ENCODE measurements at places on chromosomes 1 and 21.

- DNase-seq: no peak
Measured at GRCh38 chr1:198024782-198025181, 107.6 kb downstream of the LHX9 start.

DNA sequence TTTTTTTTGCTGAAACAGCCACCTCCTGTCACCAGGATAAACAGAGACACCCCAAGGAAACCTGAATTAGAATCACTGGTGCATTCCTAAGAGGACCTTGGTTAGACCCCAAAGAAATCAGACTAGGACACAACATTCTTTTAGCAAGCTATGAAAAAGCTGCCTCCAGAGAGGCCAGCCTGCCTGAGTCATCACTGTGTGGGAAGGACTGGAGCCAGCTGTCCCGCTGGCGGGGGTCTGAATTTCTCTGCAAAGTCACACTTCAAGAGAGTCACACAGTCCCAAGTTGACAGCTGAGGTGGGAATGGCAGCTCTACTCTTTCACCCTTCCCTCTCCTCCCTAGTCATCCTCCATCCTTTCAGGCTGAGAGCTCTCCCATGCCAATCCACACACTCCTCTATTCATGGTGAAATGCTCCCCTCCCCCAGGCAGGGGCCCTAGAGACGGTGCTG, 405.0 kb upstream of the POU3F1 start:
- DNase-seq: no peak

DNA sequence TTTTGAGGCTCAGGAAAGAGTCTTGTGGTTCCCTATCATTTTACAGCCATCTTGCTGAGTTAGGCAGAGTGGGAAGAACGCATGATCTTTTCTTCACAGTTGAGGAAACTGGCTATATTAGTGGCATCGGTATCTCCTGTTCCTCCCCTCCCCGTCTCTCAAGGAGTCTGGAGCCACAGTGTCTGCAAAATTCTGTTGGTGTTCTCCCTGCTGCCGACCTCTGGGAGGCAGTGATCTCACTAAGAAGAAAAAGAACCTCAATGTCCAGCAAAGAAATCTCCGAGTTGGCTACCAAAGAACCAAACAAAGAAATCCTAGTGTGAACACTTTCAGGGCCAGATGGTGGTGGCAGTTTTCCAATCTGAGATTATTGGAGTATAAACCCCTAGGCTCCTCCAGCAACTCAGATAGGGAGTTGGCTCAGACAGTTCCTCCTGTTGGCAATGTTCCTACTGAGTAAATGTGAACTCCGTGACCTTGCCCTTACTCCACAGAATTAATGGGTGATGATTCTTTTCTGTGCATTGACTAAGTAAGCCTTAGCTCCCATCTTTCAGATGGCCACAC, 41.2 kb downstream of the PRAMEF20 start:
- no peak for DNase-seq

DNA sequence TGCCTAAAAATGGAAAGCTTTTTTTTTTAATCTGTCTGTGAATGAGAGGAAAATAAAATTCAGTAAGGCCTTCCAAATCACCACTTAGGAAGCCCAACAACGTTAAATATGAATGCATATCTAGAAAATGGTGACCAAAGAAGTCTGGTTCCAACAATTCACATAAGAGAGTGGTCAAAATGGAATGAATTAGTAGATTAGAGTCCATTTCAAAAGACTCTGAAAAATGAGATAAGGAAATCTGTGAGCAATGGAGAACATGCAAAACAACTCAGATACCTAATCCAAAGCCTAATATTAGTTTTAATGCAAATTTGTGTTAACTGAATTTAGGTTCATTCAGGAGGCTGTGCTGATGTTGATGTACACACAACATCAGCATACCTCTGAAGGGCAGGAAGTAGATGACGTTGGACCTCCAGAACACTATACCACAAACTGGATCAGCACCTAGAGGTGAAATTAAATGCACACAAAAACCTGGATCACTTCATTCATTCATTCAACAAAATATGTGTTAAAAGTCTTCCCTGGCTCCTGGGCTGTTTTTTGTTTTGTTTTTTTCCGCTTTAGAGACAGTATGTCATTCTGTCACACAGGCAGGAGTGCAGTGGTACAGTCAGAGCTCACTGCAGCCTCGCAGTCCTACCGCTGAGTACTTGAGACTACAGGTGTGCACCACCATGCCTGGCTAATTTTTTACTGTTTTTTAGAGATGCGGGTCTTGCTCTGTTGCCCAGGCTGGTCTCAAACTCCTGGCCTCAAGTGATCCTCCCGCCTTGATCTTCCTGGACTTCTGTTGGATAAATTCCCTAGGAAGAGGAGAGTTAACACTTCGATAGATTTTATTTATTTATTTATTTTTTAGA, 4.9 kb upstream of the BRWD1 start:
- DNase-seq: no peak

DNA sequence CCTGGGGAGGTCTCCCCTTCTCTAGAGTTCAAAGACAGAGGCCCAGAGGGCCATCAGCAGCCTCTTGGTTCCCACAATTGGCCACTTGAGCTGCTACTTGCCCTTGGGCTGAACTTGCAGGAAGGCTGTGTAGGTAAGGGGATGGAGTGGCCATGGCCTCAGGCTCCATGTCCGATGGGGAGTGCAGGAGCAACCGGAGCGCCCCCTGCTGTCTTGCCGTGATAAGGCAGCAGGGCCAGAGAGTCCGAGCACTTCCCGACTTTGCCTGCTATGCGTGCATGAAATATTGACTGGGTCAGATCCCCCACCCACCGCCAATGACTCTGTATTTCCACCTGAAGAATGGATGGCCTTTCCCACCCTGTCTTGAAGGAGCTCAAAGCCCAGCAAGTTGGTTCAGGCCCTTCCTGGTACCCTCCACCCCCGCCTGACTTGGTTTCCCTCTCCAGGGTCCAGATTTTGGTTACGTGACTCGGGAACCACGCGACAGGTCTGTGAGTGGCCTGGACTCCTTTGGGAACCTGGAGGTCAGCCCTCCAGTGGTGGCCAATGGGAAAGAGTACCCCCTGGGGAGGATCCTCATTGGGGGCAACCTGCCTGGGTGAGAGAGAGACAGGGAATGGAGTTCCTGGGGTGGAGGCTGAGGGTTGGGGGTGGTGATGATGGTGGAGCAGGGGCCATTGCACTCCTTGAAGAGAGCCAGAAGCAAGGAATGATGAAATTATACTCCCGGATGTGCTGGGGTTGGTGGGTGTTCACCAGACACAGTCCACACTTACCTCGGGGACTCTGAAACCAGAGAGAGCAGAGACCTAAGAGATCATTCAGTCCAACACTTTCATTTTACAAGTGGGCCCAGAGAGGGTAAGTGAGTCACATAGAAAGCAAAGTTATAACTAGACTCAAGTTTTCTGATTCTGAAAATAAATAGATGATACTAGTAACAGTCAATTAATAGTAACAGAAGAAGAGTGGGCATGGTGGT, 25.6 kb downstream of the PADI3 start:
- DNase-seq: peak; percentile 78

GRCh38 chr1:198935306-198935921, 296.6 kb downstream of the PTPRC start:
- no peak for DNase-seq

GRCh38 chr1:176601348-176601747, 138.4 kb downstream of the PAPPA2 start:
- no peak for DNase-seq

GRCh38 chr1:175676991-175677390, 66.4 kb downstream of the TNR start:
- DNase-seq: no peak

DNA sequence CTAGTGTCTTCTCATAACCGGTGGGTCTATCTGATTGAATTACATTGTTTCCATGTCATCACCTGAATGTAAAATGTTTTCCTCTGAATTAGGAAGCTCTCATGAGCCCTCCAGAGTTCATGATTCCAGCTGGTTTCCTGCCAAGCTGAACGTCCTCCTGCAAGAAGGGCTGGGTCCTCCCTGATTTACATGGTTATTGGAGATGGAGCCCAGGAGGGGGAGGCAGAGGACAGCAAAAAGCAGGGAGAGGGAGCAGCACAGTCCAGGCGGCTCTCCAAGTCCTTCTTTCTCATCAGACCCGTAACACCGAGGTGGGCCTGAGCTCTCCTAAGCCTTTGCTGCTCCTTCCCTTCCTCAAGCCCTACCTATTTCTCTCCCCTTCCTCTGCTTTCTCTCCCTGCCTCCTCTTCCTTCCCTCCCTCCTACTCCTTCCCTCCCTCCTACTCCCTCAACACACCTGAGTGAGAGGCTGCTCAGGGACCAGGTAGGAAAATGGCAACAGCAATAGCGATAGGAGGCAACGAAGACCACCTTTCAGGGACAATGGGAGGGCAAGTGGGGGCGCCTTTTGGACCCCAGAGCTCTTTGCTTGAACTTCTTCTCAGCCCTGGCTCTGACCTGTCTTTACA, 265.9 kb downstream of the PRDM2 start:
- DNase-seq: peak; percentile 82

- DNase-seq: no peak
Measured at GRCh38 chr1:169160845-169161495, 54.5 kb downstream of the ATP1B1 start.

- peak; percentile 46 for DNase-seq
Measured at GRCh38 chr1:23167353-23168078, 1.1 kb downstream of the LUZP1 start.

DNA sequence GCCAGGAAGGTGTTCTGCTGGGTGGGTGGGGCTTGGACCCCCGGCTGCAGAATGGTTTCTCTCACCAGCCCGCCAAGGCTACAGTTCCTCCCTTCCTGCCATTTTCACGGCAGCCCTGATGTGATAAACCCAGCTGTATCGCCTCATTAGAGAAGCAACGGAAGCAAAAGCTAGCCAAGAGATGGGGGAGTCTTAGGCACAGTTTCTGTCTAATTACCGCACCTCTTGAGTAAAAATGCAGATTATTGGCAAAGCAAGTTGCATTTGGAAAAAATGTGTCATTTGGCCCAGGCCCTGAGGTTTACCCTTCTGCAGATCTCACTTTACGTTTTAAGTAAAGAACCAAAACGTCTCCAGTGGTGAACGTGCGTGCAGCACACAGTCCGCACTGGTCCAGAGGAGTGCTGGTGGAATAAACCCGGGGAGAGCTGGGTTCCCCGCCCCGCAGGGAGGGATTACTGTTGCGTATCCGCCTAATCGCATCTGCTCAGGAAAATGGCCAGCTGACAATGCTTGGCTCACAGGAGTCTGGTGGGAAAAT, 109.9 kb downstream of the GALNT2 start:
- peak; percentile 21 for DNase-seq

DNA sequence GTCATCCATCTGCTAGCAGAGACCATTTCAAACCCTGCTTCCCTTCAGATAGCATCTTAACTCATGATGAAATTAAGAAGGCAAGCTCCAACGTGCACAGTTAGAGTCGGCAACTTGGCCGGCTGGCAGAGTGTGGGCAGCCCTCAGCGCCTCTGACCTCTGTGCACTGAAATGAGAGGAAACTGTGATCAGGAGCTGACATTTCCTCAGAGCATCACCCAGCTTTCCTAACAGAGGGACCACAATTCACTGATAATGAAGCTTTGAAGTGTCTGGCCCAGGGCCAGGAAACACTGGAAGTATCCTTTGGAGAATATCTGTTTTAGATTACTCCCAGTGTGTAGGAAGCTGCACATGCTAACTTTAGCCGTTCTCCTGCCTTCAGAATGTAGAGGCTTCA, 145.0 kb upstream of the ZC3H11B start:
- DNase-seq: no peak

DNA sequence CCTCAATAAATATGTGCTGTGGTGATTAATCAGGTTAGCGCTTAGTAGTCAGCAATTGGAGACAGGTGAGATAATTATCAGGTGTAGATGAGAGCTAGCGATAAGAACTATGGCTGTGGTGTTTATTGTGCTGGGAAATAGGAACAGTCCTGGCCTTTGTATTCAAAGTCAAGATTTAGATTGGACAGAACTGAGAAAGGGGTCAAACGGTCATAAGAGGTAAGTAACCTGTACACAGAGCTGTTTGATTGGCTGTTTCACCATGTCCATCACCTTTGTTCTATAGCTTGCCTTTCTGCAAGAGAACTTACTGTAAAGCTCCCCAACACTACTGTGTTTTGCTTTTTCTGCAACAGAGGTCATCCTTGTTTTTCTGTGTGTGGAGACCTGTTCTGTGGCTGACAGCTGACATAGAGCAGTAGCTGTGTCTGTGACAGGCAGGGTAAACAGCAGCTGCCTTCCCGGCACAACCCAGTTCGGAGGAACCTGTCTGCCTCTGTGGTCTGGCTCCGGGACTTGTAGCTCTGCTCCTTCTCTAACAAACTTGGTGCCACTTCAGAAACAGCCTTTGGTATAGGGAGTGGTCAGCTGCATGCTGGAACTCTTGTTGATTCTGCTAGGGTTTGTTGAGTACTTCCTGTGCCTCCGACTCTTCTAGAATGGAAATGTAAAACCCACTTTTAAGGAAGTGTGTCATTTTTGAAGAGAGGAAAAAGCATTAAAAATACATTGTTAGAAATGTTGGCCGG, 21.1 kb upstream of the CDC42 start:
- no peak for DNase-seq

- no peak for DNase-seq
Measured at GRCh38 chr1:38580594-38580993, 279.0 kb downstream of the RRAGC start.

DNA sequence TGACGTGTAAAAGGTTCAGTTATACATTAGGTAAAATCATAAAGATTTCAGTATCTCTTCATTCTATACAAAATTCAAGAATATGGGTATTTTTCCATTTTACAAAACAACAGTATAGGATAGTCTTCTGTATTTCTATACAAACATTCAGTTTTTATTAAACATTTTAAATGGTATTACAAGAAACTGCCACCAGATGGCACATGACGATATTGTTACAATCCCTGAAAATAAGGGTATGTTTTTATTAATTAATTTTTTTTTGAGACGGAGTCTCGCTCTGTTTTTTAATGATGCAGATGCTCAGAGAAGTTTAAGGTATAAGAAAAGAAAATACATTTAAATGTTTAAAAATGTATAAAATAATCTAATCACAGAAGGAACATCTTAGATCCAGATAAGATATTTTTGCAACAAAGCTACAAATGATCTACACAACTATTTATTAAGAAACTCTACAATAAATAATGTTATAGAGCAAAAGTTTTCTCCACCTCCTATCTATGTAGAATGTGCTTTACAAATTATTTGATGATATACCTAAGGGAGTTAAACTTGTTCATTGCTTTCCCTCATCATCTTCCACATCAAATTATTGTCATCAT, 23.5 kb upstream of the RSBN1 start:
- no peak for DNase-seq

GRCh38 chr1:6614019-6614928, 743 bp downstream of the PHF13 start:
- DNase-seq: no peak

GRCh38 chr1:12453400-12454343, 164.3 kb downstream of the DHRS3 start:
- DNase-seq: no peak

DNA sequence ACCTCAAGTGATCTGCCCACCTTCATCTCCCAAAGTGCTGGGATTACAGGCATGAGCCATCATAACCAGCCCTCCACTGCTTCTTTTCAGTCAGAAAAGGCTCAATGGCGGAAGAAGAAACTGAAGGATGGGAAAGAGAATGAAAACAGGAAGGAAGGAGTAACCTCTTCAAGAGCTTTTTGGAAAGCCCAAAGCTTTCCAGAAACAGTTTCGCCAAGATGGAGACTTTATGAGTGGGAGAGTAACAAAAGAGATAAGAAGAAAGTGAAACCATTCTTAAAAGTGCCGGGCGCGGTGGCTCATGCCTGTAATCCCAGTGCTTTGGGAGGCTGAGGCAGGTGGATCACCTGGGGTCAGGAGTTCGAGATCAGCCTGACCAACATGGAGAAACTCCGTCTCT, 62.7 kb upstream of the NBL1 start:
- no peak for DNase-seq

- DNase-seq: peak; percentile 76
Measured at GRCh38 chr1:172727956-172728603, 69.2 kb downstream of the FASLG start.

All from H9 (cell line).